ENCODE measurements at places on chromosomes 2 and 18.

DNA sequence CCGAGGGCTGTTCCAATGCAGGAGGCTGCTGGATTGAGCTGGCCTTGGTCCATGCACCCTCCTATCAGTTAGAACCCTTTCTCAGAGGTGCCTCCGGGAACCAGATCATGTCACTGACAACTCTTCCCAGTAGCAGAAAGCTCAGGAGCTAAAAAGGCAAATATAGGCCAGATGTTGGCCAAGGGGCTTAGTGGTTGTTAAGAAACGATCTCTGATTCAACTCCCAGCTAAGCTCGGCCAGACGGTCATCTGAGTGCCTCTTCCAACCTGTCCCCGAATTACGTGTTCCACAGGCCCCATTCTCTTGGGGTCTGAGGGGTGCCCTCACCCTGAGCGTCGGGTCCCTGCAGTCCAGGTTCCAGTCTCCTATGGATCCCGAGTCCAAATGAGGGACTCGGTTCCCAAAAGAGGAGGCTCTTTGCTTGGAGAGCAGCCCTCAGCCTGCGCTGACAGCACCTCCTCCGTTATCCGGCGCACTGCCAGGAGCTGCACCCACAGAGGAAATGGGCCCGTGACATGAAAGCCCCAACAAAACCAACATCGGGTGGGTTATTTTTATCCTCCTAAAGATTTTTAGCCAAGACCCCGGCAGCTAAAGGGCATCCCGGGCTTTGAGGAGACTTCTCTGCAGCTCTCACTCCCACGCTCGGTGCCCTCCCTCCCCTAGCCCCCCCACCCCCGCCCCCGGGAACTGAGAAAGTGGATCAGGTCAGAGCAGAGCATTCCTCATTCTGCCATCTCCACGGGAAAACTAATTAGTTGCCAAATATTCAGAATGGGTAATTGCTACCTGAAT, 106.6 kb upstream of the ID2 start:
- DNase-seq = no peak

DNA sequence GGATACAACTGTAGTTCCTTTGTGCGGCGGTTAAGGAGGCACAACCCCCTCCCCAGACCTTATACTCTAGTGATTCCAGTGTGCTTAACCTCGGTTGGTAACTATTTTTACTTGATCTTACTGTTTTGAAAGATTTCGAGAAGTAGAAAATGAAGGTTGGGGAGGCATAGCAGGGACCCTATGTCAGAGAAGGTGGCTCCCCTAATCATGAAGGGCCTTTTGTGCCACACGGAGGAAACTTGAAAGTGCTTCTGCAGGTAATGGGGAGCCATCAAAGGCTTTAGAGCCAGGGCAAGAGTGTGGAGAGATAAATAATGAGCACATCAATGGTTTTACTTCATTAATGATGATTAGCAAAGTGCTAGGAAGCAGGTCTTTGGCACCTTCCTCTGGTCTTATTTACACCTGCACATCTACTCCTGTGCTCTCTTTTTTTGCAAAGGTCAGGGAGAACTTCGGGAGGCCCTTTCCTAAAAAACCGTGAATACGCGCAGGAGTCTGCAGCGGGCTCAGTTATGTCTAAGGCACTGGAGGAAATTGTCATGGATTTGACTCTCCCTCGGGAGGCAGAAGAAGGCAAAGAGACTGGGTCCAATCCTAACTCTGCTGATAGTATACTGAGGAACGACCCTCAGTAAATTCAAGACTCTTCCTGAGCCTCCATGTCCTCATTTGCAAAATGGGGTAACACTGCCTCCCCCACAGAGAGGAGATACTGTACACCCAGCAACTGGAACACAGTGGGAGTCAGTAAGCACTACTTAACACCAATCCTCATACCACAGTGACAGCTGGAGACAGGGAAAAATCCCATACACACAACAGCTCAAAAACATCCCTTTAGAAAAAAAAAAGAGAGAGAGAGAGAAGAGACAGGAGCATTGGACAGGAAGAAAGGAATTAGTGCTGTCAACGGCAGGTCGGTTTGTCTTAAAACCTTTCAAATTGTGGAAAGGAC, 81.6 kb downstream of the DDX1 start:
- no peak for DNase-seq

DNA sequence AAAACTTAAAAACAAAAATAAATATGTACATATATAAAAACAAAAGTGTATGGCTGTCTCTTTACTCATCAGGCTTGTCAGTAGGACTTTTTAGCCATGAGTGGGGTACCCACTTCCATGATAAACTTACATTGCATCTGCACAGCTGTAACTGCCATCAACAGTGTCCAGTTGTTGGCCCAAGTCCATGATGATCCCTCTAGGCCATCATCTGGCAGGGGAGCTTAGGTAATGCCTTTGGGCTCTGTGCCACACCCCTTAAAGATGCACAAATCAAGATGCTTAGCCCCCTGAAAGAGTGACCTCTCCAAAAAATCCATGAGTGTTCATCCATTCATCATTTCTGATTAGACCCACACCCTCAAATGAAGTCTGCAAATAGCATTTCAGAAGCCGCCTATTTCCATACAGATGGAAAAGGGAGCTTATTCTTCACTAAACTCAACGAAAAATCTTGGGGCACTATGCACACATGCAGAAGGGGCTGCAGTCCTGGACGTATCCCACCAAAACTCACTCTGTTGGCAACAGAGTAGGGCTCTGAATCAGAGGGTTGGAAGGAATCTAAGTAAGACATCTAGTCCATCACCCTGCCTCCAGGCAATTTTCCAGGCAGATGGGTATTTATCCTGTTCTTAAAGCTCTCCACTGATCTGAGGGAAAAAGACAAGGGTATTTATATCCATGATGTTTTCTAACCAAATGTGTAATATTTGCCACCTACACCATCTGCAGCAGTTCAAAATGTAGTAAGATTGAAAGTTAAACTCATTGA, 691.0 kb downstream of the ZEB2 start:
- no peak for DNase-seq

DNA sequence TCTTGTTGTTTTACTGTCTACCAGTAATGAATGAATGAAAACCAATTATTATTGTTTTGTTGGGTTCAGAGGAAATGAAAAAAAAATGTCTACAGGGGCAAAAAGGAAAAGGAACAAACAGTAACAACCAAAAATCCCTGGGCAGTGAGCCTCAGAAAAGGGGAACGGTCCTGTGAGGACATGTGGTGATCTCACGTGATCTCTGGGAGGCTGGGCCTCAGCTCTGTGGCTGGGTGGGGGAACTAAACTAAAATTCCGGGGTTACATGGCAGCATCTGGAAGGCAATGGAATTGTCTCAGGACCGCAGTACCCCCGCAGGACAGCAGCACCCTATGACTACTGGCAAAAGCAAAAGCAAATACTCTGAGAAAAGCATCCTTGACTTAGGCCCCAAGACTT, 80.1 kb downstream of the AFF3 start:
- no peak for DNase-seq

DNA sequence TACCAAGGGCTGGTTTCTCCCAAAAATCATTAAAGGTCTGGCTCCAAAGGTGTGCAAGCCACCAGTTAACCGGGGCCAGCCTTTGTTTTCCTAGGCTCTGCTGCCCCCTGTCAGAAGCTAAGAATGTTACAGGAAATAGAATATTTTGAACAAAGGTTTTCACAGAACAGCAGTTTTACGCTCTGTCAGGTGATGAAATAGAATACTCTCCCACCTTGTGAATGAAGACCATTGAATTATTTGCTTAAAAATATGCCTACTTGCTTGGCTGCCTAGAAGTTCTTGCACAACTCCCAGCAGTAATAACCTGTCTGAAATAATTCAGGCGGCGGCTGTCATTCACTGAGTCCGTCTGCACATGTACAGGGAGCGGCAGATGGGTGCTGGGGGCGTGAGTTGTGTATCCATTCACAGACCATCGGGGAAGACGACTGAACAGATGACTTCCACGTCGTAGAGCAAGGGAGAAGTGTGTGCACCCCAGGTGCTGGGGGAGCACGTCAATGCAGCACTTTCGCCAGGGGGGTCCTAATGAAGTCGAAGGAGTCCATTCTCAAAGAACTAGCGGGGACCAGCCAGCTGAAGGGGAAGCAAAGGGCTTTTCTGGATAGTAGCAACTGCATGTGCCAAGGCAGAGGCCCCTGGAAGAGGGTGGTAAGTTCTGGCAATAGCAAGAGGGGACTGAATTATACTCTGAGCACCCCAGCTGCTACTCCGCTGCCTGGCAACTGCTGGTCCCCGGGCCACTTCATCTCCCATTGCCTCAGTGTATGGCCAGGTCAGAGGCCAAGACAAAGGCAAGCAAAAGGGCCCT, 56.1 kb downstream of the SF3B1 start:
- DNase-seq = no peak

GRCh38 chr2:174878537-174879147, 114.4 kb upstream of the CHRNA1 start:
- no peak for DNase-seq

DNA sequence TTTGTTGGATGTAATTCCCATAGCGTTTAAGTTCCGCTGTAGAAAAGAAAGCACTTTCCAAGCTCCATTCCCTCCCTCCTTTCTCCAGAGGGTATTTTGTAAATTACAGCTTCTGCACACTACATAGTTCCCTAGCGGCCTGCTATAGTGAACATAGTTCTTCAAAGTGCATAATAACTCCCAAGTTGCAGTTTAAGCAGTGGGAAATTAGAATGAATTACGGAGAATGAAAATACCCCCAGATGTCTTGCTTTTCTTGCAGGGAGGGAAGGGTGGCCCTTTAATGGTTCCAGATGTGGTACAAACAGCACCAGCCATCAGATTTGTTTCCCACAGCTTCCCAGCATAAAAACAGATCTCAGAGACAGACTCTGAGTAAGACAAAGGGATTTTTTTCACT, 893.9 kb downstream of the SUCLG1 start:
- no peak for DNase-seq

DNA sequence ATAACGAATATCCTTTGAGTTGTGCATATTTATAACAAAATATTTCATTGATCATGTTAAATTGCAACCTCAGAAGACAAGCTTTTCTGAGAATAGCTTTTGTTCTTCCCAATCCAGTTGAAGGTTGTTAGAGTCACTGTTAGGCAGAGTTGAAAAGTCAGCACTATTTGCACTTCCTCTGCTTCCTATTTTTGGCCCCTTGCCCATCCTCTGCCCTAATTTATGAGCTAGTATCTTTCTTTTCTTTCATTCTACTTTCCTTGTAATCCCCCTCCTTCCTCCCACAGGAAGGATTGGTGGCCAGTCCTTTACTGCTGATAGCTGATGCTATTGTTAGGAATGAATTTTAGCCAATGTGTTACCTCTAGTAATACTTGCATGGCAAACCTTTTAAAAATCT, 4.9 kb downstream of the RALB start:
- no peak for DNase-seq

DNA sequence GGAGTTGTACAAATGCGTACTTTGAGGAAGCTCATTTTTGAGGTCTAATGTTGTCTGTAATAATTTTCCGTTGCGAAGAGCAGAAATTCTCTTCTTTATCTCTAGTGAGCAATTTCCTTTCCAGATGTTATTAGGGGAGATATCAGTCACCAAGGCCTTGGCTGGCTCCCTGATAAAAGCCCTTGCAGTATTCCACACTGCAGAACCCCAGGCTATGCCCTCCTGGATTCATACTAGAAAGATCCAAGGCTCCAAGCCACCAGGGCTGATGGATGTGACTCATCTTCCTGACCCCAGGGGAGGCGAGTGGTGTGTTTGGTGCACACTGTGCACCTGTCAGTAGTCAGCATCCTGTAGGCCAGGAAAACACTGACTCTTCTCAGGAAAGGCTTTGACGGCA, 34.7 kb downstream of the INO80C start:
- DNase-seq = peak; percentile 86

GRCh38 chr2:62938126-62938525, 112.5 kb upstream of the OTX1 start:
- no peak for DNase-seq

DNA sequence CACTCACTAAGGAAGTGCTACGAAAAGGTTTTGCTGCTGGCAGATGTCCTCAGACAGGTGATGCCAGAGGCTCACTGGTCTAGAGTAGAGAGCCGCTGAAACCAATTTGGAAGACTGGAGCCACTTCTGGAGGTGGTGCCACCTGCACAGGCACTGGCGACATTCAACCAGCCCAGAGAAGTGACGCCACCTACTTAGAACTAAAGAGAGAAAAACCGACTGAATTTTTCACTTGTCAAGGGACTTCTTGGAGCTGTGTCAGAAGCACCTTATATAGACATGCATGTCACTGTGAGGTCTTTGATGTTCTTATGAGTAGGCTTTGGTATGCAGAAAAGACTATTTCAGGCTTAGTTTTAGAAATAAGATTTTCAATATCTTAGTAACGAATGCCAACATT, 71.4 kb downstream of the BOD1L2 start:
- DNase-seq = no peak

DNA sequence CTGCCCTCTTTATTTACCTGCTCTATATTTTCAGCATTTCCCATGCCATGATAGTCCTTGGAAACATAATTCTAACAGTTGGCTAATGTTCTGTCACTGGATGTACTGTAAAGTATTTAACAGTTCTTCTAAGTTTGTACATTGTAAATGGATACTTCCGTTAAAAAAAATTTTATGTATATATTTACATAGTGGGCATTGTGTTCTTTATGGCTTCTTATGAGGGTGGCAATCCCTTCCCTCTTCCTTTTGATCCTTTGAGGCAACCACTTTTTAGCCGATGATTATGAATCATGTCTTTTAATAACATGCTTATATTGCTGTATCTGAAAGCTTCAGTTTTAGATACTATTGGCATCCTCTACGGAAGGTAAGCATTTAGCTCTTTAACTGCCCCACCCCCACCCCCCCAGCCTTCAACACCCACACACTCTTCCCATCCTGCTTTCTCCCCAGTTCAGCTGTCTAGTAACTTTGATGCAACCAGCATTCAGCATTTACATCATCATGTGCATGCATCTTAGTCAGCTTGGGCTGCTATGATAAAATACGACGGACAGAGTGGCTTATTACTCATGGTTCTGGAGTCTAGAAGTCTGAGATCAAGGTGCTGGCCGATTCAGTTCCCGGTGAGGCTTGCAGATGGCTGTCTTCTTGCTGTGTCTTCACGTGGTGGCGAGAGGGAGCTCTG, 21.0 kb upstream of the EDAR start:
- no peak for DNase-seq

DNA sequence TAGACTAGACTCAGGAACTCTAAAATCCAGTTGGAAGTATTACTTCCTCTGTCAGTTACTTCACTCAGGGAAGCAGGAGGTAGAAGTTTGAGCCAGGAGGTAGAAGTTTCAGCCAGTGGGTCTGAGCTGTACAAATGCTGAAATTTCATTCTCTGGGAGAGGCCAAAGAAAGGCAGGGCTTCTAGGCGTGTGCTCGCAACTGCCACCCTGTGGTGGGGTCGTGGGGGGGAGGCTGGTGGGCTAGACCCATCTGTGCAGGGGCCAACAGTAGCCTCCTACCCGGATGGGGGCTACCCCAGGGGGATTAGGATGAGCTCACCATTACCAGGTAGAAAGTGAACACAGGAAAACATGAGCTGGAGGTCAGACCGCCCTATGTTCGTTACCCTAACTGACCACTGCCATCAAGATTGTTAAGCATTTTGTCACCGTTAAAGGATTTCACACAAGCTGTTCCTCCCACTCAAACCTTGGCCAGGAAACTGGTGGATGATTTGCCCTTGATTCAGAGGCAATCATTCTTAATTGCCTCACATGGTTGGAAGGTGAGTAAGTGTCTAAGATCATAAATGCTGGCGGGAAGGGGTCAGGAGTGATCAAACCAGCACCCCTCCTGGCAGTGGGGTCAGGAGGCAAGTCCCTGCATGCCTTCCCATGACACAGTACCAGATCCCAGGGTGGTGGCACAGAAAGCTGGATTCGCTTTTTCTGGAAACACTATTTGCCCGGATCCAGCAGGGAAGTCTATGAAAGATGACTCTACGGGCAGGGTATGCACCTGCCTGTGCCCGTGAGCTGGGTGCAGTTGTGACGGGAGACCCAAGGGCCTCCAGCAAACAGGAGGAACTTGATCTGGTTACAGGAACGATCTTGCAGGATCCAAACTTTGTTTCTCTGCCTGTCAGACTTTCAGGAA, 5.2 kb upstream of the FHL2 start:
- no peak for DNase-seq
